ENCODE measurements at places on chromosomes 6 and 20.

- DNase-seq: no peak
These were observed 167.1 kb upstream of the SLC24A3 start for GRCh38 chr20:19045371-19045770.

- no peak for DNase-seq
These were observed 138.3 kb downstream of the IPCEF1 start for GRCh38 chr6:154218301-154218700.

GRCh38 chr20:58630063-58630462 is 21.0 kb upstream of the STX16 start:
- DNase-seq: no peak

DNA sequence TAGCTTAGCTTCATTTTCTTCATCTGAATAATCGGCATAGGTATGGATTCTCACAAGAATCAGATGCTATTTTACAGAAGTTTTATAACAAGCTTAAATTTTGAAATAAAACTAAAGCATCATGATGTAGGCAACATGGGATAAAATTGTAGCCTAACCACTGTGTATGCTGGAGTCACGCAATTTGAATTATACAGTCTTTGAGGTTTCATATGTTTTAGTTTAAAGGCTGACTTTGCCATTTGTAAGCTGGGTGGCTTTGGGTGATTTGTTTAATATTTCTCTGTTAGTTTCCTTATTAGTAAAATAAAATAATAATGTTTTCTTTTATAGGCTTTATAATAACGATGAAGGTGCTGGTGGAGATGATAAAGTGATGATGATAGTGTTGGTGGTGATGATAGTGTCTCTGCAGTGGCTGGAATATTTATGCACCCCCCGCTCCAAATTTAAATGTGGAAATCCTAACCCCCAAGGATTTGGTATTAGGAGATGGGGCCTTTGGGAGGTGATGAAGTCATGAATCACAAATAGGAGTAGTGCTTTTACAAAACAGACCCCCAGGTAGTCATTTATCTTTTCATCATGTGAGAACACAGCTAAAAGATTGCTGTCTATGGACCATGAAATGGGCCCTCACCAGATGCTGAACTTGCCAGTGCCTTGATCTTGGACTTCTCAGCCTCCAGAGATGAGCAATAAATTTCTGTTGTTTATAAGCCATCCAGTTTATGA is 42.0 kb downstream of the DOK5 start:
- no peak for DNase-seq

GRCh38 chr6:56514395-56514794 is 128.3 kb downstream of the DST start:
- no peak for DNase-seq

- DNase-seq: no peak
These were observed 94.2 kb downstream of the ADAT2 start for GRCh38 chr6:143356101-143356880.

GRCh38 chr6:7106215-7106751 is 1.5 kb upstream of the RREB1 start:
- DNase-seq: no peak

DNA sequence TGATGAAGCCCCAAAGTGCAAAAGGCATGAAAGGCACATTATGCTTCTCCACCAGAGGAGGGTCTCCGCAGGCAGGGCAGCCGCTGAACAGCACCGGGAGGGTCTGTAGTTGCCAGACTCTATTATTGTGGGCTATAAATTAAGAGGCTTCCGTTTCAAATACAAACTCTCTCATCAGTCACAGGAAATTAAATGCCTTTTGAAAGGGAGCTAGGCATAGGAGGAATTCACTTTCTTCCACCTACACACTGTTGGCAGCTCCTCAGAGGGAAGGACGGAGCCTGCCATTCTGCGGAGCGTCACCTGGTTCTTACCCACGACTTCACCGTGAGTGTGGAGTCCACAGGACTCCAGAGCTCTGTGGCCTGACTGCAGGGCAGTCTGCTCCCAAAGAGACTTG is 140.8 kb upstream of the AGPAT4 start:
- no peak for DNase-seq

- no peak for DNase-seq
These were observed 53.8 kb upstream of the NRSN1 start for GRCh38 chr6:24072038-24072746.

DNA sequence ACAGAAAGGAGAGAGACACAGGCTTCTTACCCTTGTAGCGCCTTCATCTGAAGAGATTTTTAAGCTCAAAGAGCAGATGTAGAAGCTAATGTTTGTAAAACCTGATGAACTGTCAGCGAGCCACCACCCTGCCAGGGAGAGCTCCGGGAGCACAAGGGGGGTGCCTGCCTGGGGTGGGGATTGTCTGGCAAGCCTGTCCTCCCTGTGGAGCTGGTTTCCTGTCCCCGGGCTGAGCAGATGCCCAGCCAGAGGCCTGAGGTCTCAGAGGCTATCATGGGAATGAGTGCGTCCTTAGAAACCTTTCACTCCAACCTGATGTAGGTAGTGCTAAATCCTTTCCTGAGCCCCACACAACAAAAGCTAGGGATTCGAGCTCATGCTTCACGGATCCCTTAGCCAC is 41.9 kb upstream of the NR2E1 start:
- no peak for DNase-seq

GRCh38 chr6:165568326-165568725 is 94.7 kb downstream of the PDE10A start:
- no peak for DNase-seq

Data from T-helper 1 cell (primary cell).